ENCODE measurements at places on chromosomes 2 and 18. TPM values are rescaled to one million over a fixed set of nuclear protein-coding genes. Genes with fewer than 3 reads are reported as not detected.
A peak's percentile ranks its signal among the peaks of the same experiment; 100 is the strongest.

The FAM110C gene
- total RNA-seq: 6.2 TPM

DNA sequence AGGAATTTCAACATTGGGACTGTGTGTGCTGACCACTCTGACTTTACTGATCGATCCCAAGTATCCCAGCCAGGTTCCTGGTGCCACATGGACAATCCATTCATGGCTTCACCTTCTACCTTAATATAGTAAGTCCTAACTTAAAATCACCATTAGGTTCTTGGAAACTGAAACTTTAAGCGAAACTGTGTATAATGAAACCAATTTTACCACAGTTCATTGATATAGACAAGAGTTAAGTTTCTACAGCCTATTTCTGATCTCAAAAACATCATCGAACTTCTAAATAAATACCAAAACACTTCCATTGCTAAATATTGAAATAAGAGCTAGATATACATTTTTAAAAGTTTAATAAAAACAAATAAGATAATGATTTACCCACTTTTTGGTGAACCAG lies 4.4 kb upstream of the EXOC6B start:
- DNase-seq: no peak

DNA sequence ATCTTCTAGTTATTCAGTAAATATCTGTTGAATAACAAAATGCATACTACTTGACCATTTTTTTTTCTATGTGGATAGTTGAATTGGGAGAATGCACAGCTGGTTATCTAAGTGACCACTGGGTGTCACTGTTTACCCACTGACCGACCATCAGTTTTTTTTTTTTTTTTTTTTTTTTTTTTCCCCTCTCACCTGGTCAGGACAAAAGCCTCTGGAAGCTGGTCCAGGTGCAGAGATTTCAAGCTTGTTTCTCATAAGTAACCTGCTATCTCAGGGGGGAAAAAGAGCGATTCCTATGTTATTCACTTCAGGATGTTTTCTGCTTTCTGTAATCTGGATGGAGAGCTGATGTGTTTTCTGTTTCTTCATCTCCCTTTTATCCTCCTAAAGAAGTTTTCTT lies 256.0 kb downstream of the DCDC2C start:
- DNase-seq: peak; percentile 78

- no peak for DNase-seq
Observed at GRCh38 chr2:9944330-9944758, 7.1 kb upstream of the GRHL1 start.

- no peak for DNase-seq
Observed at GRCh38 chr18:70036771-70037347, 89.2 kb upstream of the CD226 start.

DNA sequence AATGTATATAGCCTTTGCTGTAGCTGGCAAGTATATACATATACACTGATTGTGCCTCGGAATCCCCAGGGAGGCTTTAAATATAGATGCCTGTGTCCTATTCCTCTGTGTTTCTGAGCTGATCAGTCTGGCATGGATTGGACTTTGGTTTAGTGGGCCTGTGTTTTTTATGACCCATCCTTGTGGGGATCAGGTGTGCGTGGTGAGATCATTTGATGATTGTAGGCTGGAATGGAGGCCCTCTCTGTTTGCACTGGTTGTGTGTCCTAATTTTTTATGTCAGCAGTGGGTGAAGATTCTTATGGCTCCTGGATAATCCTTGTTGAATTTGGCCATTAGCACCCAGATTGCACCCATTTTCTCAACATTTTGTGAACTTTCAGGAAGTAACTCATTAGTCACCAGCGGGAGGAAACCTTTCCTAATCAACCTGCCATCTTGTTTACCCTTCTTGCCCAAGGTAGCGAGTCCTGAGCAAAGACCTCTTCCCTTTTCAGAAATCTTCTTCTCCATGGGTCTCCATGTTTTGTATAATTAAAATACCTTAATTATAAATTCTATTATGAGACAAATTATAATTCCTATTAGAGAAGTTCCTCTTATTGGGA lies 75.8 kb downstream of the UGGT1 start:
- DNase-seq: no peak

The RUFY4 gene
- total RNA-seq: 0.10 TPM

The LYPD1 gene
- total RNA-seq: 54.2 TPM

The ARHGAP25 gene
- 7.2 TPM for total RNA-seq

The SLC5A7 gene
- 3.7 TPM for total RNA-seq

DNA sequence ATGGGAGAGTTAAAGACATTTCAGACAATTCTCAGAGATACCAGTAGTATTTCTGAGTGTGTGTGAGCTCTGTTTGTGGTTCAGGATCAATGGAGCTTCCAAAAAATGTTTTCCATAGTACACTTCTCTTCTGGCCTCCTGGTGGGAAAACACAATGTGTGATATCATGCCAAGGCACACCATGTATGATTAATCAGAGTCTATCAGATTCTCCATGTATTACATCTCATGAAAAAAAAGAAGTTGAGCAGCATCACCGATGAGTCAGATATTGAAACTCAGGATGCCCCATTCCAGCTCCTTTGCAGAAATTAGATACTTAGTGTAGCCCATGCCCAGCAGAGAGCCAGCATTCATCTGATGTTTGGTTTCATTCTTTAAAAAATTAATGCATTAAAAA lies 620.3 kb upstream of the POU3F3 start:
- DNase-seq: no peak

- no peak for DNase-seq
Observed at GRCh38 chr2:152861349-152861942, 143.0 kb downstream of the ARL6IP6 start.

GRCh38 chr2:204827701-204828590 lies 282.7 kb downstream of the PARD3B start:
- DNase-seq: peak; percentile 38

GRCh38 chr2:54760310-54760709 lies 36.8 kb downstream of the EML6 start:
- no peak for DNase-seq

The MC5R gene
- 0.30 TPM for total RNA-seq

DNA sequence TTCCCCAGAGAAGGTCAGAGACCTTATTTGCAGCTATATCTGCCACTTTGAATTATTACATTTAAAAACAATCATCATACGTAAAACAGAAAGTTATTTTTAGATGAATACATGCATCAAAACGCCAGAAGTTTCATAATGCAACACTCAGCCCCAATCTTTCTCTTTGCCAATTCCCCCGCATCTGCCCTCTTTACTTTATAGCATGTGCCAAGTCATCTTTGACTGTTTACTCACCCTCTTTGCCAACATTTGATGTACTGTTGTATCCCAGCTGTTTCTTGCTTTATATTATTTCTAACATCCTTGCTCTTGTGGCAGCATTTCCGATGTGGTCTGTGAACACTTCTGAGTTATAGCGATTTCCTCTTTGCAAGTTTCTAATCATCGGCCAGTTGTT lies 86.2 kb downstream of the CRIM1 start:
- DNase-seq: no peak

- DNase-seq: no peak
Observed at GRCh38 chr2:102434655-102435381, 11.9 kb downstream of the IL18RAP start.

GRCh38 chr18:11047156-11047555 lies 102.2 kb downstream of the PIEZO2 start:
- no peak for DNase-seq

- no peak for DNase-seq
Observed at GRCh38 chr2:11140492-11140891, 14.8 kb upstream of the SLC66A3 start.

DNA sequence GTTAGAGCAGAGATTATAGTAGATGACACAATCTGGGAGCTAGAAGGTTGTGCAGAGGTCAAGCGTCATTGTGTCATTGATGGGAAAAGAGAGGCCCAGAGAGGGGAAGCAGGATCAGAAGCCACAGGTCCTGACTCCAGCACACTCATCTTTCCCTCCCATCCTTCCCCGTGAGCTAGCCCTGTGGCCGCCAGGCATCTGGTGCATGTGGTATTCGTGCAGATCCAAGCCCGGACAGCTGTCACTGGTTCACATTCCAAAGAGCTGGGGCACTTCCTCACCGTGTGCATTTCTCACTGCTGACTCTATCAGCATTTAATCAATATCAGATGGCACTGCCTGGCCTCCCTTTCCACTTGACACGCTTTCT lies 94.1 kb upstream of the THOC1 start:
- DNase-seq: no peak

- no peak for DNase-seq
Observed at GRCh38 chr2:19228715-19229114, 129.7 kb downstream of the OSR1 start.

GRCh38 chr18:64207820-64208219 lies 58.9 kb upstream of the LINC00305 start:
- DNase-seq: no peak

All from spinal cord (tissue), 10 donors.